ENCODE measurements at places on chromosomes 6 and 20. TPM values are rescaled to one million over a fixed set of nuclear protein-coding genes. Genes with fewer than 3 reads are reported as not detected.

ADGRB3 gene
- total RNA-seq = not detected

BCAS4 gene
- 7.2 TPM for total RNA-seq

VSX1 gene
- total RNA-seq = not detected

DNA sequence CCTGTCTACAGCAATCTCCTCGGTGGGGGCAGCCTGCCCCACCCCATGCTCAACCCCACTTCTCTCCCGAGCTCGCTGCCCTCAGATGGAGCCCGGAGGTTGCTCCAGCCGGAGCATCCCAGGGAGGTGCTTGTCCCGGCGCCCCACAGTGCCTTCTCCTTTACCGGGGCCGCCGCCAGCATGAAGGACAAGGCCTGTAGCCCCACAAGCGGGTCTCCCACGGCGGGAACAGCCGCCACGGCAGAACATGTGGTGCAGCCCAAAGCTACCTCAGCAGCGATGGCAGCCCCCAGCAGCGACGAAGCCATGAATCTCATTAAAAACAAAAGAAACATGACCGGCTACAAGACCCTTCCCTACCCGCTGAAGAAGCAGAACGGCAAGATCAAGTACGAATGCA lies 19.4 kb downstream of the PRDM1 start:
- no peak for DNase-seq

DNA sequence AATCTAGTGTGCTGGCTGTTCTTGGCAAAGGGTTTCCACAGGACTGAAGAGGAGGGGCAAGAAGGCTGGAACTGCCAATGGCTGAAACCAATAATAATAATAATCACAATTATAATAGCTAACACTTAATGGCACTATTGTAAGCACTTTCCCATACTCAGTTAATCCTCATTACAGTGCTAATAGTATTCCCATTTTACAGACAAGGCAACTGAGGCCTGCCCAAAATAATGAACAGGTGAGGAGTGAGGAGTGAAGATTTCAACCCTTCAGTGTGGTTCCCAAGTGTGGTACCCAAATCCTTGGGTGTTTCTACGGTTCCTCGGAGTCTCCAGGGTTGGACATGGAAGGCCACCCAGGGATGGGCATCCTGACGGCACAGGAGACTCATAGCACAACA lies 69.9 kb downstream of the TRERF1 start:
- DNase-seq = no peak
